ENCODE measurements at places on chromosomes 3 and 15.

DNA sequence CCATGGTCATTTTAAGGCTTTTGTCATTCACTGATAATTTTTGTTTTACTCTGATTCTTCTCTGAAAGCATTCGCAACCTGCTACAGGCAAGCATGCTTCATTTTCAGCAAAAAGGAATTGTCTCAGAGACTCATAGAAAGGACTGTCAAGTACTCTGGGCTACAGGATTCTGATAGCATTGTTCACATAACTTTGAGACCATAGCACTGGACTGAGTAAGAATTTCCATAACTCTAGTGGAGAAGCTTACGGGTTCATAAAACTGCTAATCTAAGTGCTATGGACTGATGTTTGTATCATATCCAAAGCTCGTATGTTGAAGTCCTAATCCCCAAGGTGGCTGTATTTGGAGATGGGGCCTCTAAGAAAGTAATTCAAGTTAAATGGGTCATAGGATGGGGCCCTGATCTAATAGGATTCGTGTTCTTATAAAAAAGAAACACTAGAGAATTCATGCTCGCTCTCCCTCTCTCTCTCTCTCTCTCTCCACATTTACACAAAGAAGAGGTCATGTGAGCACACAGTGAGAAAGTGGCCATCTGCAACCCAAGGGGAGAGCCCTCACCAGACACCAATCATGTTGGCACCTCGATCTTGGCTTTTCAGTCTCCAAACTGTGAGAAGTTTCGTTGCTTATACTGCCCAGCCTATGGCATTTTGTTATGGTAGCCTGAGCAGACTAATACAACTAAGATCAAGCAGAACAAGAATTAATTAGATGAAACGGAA is 60.4 kb downstream of the CRYGS start:
- no peak for DNase-seq

- no peak for DNase-seq
These were observed 21.3 kb upstream of the GOLIM4 start for GRCh38 chr3:168117059-168117458.

DNA sequence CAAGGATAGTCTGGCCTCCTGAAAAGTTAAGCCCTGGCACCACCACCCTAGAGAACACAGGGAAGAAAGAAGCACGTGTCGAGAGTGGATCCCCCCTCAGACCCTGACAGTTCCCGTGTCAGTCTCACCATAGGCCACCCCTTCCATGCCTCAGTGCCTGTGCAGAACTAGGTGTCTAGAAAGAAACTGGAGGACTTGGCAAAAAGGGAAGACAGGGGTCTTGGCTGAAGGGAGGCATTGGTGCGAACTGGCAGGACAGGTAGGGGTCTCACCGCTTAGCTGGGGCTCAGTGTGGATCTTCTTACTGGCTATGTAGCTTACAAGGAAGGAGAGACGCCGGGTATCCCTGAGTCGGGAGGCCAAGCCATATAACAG is 518 bp downstream of the QARS1 start:
- no peak for DNase-seq

- DNase-seq, result no peak
These were observed 20.0 kb downstream of the PLCL2 start for GRCh38 chr3:16904423-16905417.

DNA sequence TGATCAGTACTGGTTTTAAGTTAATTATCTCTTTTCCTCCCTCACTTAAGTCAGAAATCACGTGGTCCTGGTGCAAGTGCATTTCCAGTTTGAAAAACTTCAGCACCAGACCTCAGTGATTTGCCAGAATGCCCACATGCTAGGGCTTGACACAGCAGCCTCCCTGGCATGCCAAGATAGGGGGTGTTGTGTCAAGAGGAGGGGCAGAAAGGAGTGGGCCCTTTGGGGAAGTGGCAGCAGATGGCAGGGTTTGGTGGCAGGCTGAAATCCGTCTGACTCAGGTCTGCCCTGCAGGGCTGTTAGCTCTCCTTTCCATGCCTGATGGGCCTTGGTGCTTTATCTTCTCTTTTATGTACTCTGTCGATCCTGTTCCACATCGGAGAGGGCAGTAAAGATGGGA is 23.4 kb downstream of the PXK start:
- no peak for DNase-seq

DNA sequence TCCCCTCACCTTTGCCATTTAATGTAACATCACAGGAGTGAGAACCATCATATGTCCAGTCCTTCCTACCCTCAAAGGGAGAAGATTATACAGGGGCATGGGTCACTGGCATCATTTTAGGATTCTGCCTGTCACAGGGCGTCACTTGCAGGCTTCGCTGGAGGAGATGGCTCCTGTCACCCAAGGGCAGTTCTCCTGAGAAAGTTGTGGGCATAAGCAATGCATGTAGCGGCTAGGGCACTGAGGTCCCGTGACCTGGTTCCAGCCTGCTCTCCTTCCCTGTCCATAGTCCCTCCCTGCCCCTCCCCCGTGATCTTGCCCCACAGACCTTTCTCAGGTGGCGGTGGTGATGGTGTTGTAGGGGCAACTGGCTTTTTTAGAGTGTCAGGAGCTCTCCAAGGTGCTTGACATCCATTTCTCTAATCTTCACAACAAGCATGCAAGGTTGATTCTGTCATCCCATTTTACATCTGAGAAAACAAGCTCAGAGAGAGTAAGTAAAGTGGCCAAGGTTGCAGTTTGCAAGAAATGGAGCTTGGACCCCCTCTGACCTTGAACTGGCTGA is 241.5 kb upstream of the CTDSPL start:
- no peak for DNase-seq

DNA sequence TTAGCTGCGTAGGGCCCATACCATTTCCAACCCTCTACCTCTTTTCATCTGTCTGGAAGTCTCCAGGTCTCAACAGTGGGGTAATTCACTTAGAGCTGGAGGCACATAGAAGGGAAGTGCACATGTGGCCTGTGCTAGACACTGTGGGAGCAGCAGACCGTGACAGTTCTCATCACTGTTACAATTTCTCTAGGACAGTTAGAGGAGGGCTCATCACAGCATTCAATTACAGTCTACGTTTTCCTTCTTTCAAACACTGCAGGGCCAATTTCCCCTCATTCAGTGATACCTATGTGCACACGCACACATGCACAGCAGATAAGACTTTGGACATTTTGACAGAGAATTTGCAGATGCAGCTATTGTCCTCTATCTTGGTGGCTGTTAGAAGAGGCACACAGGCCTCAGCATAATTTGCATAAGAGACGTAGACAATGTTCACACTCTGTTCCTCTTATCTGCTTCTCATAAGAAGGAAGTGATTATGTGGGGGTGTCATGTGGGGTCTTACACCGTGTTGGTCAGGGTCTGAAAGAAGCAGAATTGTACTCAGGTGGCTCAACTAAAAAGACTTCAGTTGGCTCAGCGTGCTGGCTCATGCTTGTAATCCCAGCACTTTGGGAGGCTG is 12.6 kb upstream of the HRG start:
- DNase-seq, result no peak

GRCh38 chr15:67571648-67572415 is 29.3 kb downstream of the MAP2K5 start:
- DNase-seq, result no peak

DNA sequence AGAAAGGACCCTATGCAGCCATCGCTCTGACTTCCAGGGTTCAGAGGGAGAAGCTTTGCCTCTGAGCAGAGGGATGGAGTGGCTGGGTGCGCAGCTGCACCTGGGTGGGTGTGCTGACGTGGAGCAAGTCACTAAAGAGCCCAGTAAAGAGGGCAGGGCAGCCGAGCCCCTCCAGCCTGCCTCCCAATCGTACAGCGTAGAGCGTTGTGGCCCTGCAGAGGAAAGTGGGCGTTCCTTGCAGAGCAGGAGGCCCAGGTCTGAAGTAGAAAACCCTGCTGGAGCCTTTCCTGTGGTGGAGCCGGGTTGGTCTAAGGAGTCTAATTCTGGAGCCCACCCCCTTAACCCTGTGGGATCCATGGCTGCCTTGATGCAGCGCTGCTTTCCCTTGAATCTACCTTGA is 61.0 kb downstream of the ABTB1 start:
- DNase-seq, result no peak

DNA sequence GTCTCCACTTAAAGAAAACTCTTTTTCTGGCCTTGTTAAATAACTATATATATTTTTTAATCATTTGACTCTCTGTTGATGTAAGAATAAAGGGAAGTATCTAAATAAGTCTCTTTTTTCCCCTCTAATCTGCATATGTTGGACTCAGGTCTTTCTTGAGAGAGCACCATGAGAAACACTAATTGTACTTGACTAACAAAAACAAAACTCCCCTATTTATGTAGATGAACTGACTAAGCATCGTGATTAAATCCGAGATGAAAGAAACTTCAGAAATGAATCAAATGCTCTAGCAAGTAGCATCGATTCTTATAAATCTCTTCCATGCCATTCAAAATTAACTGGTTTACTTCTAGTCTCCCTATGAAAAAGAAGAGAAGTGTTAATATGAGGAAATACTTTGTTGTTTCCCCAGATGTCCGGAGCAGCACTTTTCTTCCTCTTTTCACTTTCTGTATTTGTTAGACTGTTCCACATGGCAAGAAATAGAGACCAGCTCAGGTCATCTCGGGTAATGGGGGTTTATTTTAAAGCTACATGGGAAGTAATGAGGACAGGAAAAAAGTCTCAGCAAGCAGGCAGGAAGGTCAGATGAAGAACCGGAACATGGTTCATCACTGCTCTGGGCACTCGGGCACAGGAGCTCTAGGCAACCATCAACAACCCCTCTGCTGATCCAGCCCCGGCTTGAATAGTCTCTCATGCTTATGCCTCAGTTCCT is 288.3 kb downstream of the CNTN6 start:
- DNase-seq, result no peak

DNA sequence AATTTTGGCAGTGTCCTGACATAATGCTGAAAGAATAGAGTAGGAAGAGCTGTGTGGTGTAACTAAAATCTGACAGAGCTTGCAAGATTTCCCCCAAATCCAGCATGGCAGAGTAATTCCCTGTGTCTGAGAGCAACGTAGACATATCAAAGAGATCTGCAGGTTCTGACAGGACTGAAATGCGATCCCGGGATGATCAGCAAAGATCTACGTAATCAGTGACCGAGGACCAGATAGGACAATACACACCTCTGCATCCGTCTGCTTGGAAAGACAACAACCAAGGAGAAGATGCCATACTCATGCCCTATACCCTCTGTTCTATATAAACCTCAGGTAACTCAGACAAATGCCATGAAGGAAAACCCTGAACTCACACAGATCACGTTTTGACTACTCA is 26.6 kb upstream of the SYNPR start:
- DNase-seq, result no peak

GRCh38 chr3:37228749-37229148 is 54.4 kb upstream of the LRRFIP2 start:
- DNase-seq, result no peak

- DNase-seq, result no peak
These were observed 104.4 kb downstream of the FMN1 start for GRCh38 chr15:33089878-33090757.

- DNase-seq, result no peak
These were observed 30.8 kb downstream of the LAMP3 start for GRCh38 chr3:183131735-183132134.

DNA sequence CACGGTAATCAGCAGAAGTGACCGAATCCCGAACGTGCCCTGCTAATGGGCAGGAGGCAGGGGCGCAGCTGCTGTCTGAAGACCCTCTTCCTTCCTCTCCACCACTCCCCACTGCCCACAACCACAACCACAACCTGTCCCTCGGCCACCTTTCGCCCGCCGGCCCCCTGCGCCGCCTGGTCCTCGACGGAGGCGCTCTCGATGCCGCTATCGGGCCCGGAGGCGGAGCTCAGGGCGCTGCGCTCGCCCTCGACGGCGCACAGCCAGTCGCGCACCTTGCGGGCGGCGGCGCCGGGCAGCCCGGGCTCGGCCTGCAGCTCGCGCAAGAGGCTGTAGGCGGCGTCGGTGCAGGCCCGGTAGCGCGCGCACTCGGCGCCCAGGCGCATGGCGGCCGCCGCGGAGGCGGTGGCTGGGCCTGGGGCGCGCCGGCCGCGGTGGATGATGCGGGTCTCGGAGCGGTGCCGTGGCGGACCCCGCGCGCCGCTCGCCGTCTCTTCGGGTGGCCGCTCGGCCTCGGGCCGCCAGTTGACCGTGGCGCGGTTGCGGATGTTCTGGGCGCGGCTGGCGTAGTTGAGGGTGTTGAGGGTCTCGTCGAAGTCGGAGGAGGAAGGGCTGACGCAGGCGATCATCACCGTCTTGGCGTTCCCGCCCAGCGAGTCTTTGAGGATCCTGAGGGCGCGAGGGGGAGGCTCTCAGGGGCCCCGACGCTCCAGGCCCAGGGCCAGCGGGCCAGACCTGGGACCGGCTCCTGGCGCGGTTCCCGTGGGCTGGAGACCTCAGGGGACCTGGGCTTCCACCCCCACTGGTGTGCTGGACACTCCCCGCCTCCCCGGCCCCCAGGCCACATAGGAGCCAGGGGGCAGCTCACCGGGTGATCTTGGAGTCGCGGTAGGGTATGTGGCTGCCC is 6.9 kb downstream of the KIF7 start:
- no peak for DNase-seq

DNA sequence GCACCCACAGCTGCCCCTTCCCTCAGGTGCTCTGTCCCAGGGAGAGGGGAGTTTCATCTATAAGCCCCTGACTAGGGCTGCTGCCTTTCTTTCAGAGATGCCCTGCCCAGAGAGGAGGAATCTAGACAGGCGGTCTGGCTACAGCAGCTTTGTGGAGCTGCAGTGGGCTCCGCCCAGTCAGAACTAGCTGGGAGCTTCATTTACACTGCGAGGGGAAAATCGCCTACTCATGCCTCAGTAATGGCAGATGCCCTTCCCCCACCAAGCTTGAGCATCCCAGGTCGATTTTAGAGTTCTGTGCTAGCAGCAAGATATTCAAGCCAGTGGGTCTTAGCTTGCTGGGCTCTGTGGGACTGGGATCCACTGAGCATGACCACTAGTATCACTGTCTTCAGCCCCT is 181.2 kb upstream of the RARB start:
- DNase-seq, result no peak

GRCh38 chr3:13495921-13496723 is 16.0 kb downstream of the HDAC11 start:
- peak; percentile 50 for DNase-seq

DNA sequence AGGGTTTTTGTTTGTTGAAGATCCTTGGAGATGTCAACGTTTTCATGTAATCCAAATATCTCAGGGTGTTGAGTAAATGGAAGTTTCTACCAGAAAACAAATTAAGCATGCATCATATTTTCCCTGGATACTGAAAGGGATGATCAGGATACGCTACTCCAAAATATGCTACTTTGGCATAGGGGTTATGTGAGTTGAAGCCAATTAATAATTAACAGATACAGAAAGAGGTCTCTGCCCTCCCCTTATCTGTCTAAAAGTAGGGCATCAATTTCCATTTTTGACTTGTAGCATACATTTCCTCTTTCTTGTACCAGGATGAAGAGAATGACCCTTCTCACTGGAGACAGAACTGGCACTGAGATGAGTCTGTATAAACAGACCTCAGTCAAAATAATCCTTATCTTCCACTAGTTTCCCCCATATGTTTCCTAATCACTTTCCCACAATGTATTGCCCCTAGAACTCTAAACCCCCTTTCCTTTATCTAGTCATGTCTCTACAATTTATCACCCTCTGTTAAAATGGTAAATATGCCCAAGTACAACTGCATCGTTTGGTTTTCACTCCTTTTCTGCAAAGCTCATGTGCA is 17.4 kb upstream of the ASB14 start:
- no peak for DNase-seq

GRCh38 chr3:74626011-74626410 is 11.6 kb upstream of the CNTN3 start:
- DNase-seq, result no peak

- DNase-seq, result no peak
These were observed 48.6 kb upstream of the ATOSA start for GRCh38 chr15:52727815-52728214.

Measured in stimulated activated CD8-positive, alpha-beta memory T cell treated with anti-CD3 and anti-CD28 coated beads, Interleukin-7, amount 100 ng/mL, for 1 hour (primary cell).